ACHN (cell line): ENCODE measurements at places on chromosomes 12 and 14.

- DNase-seq: no peak
Measured at GRCh38 chr12:76874491-76875190, 4.2 kb downstream of the CSRP2 start.

- DNase-seq: peak; percentile 82
Measured at GRCh38 chr12:10673659-10674384, at the start of gene STYK1. STYK1 (minus strand) TSS chr12:10674052; CDS start chr12:10634618, 39,434 bp downstream.

- DNase-seq: no peak
Measured at GRCh38 chr12:94157981-94158411, 9.6 kb downstream of the PLXNC1 start.

DNA sequence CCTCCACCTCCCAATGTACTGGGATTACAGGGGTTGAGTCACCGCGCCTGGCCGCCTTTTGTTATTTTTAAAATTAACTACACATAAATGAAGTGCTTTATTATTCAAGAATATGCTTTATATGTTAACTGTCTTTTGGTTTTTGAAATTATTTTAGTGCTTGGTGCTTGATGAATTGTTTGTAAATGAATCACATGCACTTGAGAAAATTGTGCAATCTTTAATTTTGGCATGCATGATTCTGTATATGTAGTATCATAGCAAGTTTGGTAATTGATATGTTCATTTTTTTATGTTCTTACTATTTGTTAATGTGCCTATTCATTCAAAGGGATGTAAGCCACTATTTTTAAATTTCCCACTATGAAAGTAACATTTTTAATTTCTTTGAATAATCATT is 440.9 kb downstream of the NAV3 start:
- DNase-seq: no peak

DNA sequence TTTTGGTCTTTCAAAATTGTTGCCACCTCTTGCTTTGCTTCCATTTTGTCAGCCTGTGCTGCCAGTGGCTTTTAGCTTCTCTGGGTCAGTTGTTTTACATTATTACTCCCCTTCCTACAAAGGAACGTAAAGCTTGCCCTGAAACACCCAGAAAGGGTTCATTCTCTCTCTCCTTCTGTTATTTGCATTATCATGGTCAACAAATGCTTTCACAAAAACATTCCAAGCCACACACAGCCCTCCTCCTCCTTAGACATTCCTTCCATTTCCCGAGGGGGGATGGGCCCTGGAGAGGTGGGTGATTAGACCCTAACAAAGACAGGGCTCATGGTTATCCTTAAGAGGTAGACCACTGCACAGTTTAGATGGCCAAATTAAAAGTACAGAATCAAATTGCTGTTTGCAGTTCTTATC is 60.4 kb upstream of the SINHCAF start:
- no peak for DNase-seq

GRCh38 chr12:39240587-39240986 is 202.3 kb downstream of the KIF21A start:
- no peak for DNase-seq

GRCh38 chr12:53094394-53094787 is 3.1 kb upstream of the IGFBP6 start:
- no peak for DNase-seq

DNA sequence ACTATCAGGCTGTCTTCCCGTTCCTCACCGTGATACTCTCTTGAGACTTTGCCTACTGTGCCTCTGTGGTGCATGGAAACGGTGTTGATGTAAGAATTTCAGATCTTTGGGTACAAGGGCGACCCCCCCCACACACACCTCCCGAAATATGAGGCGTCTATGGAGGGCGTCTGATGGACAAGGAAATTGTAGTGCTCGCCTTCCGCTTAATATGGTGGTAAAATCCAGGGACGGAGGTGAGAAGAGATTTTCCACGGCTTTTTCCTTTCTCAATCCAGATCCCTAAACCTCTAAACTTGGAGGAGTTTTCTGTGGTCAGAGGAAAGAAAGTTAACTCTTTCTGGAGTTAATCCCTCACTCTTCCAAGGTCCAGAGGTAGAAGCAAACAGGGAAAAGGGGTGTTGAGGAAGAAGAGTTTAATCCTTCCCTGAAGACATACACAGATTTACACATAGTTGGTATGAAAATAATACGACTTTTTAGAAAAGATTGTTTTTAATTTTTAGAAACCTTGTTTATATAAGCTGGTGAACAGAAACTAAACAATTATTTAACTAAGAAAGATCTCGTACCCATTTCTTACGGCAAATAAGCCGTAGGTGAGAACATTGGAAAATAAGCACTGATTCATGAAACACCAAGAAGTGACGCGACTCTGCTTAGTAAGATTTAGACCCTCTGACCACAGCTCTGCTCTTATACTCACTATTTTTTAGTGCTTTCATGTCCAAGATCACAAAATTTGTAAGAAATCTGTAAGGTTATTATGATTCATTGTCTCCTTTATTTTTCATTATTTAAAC is 23.1 kb upstream of the RNASE12 start:
- peak; percentile 25 for DNase-seq

DNA sequence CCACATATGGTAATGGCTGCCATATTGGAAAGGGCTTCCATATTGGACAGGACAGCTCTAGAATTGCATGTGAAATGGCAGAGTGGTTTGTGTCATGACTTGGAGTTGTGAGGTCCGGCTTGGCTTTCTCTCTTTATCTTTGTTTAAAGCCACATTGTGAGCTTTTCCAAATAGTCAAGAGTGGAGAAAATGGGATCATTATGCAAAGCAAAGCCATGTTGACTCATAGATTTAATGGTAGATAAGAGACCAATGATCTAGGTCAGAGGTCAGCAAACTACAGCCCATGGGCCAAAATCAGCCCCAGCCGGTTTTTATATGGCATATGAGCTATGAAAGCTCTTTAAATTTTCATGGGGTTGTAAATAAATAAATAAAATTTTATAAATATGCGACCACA is 449.1 kb downstream of the BCL11B start:
- DNase-seq: no peak
